ENCODE measurements at places on chromosomes 6 and 20.

GRCh38 chr6:75424618-75425548, 68.7 kb downstream of the FILIP1 start:
- no peak for DNase-seq
- no peaks in the 10 kb centered on the region for H3K27me3 ChIP-seq
- H3K27ac ChIP-seq = no peak overlapping the region
- no peaks in the 10 kb centered on the region for H3K36me3 ChIP-seq

DNA sequence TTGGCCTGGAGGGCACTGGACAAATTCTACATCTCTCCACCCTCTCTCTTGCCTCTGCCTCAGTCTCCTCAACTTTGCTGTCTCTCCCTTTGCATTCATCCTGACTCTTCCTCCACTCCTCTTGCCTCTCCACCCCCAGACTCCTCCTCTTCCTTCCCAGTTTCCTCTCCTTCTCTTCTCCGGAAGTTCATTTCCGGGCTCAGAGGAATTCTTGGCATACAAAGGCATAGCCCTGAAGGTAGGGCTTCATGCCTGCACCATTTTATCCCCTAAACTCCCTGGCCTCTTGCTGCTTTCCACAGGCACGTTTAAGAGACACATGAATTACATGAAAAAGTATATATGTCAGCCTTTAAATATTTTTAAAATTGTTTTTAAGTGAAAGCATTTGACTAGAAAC, 10.6 kb downstream of the BFSP1 start:
- H3K27me3 ChIP-seq = no peaks in the 10 kb centered on the region
- peaks cover 3% of the 10 kb centered on the region for H3K4me1 ChIP-seq
- DNase-seq = no peak
- no peaks in the 10 kb centered on the region for H3K36me3 ChIP-seq
- H3K4me3 ChIP-seq = no peak overlapping the region

GRCh38 chr6:100268326-100268725, 196.4 kb downstream of the SIM1 start:
- H3K27me3 ChIP-seq = no peaks in the 10 kb centered on the region
- H3K27ac ChIP-seq = no peak overlapping the region
- no peak for DNase-seq
- H3K4me1 ChIP-seq = no peaks in the 10 kb centered on the region

DNA sequence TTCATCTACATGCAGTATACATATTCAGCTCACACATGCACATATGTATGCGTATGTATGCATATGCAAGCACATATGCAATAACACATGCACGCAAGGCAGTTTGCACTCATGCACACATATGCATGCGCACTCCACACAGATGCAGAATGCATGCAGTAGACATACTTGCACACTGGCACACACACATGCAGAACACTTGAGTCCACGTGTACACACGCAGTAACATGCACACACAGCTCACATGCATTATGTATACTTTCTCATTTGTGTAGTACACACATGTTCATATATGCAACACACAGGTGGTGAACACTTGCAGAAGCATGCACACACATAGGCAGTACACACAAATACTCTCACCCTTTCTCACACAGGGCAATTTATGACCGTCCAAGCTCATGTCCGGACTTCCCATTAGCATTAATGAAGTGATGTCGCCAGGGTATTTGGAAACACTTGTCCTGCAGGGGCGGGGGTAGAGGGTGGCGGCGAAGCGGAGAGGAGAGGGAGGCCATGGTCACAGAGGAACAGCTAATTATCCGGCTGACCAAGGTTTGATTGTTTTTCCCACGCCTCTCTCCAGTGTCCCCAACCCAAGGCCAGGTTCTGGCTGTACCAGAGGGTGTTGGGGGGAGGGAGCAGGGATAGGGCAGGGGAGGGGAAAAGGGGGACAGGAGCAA, 91.3 kb downstream of the VEGFA start:
- H3K4me1 ChIP-seq = no peaks in the 10 kb centered on the region
- no peak overlapping the region for H3K4me3 ChIP-seq
- H3K36me3 ChIP-seq = no peaks in the 10 kb centered on the region
- no peak for DNase-seq
- peaks cover 17% of the 10 kb centered on the region for H3K27me3 ChIP-seq

DNA sequence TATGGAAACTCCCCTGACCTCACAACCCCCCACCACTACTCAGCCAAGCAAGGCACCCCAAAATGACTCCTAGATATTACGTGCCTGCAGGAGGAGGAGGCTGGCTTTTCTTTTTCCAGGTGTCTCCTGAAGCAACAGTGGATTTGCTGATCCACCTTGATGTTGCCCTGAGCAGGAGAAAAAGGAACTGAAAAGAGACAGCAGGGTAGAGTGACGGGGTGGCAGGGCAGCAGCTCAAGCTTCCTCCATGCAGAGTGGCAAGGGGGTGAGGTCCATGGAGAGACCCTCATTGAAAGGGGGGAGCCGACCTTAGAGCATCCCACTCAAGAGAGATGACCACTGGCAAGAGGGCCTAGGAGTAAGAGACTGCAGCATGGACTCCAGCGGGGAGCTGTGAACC, 112.0 kb upstream of the SIRPA start:
- DNase-seq = no peak
- H3K36me3 ChIP-seq = no peaks in the 10 kb centered on the region
- H3K4me3 ChIP-seq = no peak overlapping the region
- H3K27ac ChIP-seq = no peak overlapping the region

GRCh38 chr6:52718550-52718949, 44.7 kb downstream of the GSTA2 start:
- H3K36me3 ChIP-seq = no peaks in the 10 kb centered on the region
- H3K4me3 ChIP-seq = no peak overlapping the region
- DNase-seq = no peak
- no peak overlapping the region for H3K27ac ChIP-seq
- H3K4me1 ChIP-seq = no peaks in the 10 kb centered on the region

Measured in suprapubic skin (tissue), 4 donors.